Activated naive CD4-positive, alpha-beta T cell treated with anti-CD3 and anti-CD28 coated beads, Interleukin-2, amount 50 U/mL, for 72 hours (primary cell): ENCODE measurements at places on chromosomes 5 and 9. TPM values are rescaled to one million over a fixed set of nuclear protein-coding genes. Genes with fewer than 3 reads are reported as not detected.

DNA sequence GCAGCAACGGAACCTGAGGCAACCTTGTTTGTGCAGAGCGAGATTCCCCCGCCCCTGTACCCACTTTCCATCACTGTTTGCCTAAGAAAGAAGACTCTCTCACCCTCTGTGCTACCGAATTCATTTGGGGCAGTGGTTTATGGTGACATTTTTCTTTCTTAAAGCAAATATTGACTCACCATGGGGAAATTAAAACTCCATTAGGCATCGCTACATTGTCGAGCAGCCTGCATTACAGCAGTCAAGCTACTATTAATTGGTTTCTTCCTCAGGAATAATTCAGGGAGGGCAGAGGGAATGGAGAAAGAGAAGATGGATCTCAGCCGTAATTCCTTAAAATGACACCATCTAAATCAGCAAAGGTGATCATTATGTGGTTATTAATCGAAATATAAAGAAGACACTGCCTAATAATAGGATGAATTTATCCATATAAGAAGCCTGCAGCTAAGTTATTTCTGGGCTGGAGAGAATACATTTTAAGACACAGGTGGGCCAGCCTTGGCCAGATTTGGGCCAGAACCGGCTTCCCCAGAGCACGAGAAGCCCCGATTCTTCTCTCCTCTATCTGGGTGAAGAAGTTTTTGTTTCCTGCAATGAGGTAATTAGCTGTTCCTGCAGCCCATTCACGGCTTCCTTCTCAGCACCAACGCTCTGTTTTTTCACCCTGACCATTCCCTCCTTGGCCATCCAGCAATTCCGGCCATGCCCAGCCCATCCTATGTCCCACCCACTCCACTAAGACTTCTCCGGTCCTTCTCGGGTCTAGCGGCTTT, 16.8 kb downstream of the CFAP77 start:
- DNase-seq: no peak

- no peak for DNase-seq
These were observed 56.7 kb upstream of the NAA35 start for GRCh38 chr9:85884256-85884655.

DNA sequence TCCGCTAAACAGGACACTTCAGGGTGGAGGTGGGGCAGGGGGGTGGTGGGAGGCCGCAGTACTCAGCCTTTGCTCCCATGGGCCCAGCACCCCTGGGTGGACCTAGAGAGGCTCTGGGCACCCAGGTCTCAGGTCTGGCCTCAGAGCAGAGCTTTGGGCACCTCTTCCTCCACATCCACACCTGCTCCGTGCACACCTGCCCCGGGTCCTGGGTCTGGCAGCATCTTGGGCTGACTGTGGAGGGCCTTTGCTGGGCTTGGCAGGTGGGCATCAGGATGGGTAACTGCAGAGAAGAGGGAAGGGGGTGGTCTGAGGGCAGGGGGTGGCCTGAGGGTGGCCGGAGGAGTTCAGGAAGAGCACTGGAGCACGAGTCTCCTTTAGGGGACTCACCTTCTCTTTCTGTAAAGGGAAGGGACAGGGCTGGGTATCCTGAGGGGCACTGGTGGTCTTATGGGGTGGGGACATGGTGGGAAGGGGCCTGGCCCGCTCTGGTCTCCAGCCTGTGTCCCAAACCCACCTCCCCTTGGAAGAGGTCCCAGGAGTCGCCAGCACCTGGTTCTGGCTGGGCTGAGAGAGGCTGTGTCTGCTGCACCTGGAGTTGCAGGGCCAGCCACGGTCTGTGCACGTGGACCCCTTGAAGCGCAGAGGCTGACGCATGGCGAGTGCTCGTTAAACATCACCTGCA, 106.7 kb upstream of the IER5L start:
- no peak for DNase-seq

GRCh38 chr9:109249615-109250014, 71.2 kb downstream of the EPB41L4B start:
- no peak for DNase-seq

GRCh38 chr5:141677415-141677814, 4.6 kb downstream of the ARAP3 start:
- DNase-seq: no peak

GRCh38 chr5:83118976-83119375, 41.6 kb downstream of the XRCC4 start:
- DNase-seq: no peak

- DNase-seq: no peak
These were observed 23.1 kb upstream of the QSOX2 start for GRCh38 chr9:136268735-136269134.

DNA sequence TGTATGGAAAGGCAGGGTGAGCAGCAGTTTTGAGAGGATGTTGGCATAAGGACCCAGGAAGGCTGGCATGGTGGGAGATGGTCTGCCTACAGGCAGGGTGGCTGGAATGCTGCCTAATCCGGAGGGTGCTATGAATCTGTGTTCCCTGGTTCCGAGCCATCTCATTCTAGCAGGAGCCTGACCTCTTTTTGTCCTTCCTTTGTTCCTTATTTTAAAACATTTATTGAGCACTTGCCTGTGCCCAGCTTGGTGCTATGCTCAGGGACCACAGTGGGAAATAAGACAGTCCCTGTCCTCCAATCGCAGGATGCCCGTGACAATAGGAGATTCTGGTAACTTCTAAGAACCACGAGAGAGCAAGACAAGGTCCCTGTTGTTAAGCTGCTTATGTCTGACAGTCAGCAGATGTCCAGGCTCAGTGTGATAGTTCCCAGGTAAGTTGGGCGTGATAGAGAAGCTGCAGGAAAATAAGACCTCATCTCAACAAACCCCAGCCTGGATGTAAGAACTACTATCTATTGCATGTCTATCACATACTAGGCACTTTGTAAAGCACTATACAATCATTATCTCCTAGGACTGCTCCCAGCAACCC, 9.1 kb upstream of the ZBTB34 start:
- DNase-seq: no peak

DNA sequence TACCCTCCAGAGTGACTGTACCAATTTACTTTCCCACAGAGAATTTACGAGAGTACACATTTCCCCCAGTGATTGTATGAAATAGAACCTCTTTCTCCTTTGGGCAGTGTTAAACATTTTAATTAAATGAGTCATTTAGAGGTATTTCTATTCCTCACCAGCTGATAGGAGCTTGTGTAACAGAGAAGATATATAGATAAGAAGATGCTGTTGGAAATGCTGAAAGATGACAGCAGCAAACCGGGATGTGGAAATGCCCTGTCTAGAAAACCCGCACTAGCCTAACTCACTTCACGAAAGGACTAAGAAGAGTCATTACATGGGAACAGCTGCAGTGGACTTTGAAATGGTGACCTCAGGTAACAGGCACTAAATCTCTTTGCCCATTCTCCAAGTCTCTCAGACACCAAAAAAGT, 68.3 kb downstream of the LPAR1 start:
- DNase-seq: no peak

- no peak for DNase-seq
These were observed 444.0 kb upstream of the PTGER4 start for GRCh38 chr5:40235471-40236400.

DNA sequence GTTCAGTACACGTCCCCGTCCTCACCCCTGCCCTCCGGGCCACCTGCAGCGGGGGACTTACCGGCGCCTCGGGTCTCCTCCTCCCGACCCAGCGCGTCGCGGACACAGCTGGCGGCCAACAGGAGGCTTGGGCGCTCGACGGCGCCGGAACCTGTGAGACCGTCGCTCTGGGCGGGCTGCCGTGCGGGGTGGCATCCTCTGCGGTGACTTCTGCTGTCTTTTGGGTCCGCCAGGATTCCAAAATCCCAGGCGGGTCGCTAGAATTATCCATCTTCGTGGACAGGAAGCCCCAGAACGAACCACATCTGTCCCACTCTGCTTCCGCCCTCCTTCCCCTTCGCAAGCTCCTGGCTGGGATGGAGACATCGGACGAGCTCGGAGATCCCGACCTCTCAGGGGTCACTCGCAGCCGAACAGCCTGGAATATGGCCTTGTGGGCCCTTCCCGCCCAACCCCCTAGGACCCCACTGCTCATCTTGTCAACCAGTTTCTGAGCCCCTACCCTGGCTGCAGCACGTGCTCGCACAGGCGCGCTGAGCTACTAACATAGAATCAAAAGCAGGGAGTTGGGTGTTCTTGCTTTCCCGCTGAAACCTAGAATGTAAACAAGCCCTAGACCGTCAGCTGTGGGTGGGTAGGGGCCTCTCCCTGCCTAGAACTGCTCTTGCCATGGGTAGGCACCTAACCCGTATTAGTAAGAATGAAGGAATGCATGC, 947 bp upstream of the MARCHF3 start:
- peak; percentile 32 for DNase-seq

GRCh38 chr5:167587772-167588437, 703.5 kb upstream of the WWC1 start:
- DNase-seq: no peak

- DNase-seq: no peak
These were observed 69.1 kb downstream of the ARSB start for GRCh38 chr5:78916044-78916443.

GRCh38 chr5:163134061-163134460, 303.3 kb upstream of the CCNG1 start:
- no peak for DNase-seq

GRCh38 chr5:79795764-79796398, 106.2 kb downstream of the CMYA5 start:
- DNase-seq: no peak

DNA sequence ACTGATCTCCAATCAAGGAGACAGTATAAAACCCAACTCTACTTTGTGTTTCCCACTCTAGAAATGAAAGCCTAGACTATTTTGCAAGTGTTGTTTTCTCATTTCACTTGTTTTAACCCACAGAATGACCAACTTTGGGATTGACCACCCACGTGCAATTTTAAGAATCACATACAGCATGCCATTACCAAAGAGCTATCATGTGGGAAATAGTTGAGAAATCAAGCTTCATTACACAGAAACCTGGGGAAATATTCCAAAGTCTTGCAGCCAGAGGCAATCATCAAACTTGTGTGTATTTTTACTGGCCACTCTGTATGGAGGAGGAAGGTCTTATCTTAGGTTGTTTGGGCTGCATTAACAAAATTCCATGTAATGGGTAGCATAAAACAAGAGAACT, 451.4 kb upstream of the DAB2 start:
- no peak for DNase-seq

DNA sequence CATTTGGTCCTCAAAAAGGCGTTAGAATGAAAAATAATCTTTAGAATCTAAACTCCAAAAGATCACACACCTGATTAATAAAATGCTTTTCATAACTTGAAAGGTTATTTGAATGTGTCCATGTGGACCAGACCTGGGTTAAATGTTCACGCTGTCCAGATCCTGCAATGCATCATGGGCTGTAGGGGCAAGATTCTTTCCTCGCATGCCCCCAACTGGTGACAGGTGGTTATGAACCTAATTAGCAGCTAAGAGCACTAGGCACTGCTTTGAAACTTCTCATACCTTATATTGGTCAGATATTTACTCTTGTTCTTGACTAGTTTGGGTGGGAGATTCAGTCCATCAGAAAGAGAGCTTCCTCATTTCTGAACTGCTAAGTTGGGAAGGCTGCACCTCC, 19.3 kb upstream of the PIP5K1B start:
- DNase-seq: peak; percentile 37

DNA sequence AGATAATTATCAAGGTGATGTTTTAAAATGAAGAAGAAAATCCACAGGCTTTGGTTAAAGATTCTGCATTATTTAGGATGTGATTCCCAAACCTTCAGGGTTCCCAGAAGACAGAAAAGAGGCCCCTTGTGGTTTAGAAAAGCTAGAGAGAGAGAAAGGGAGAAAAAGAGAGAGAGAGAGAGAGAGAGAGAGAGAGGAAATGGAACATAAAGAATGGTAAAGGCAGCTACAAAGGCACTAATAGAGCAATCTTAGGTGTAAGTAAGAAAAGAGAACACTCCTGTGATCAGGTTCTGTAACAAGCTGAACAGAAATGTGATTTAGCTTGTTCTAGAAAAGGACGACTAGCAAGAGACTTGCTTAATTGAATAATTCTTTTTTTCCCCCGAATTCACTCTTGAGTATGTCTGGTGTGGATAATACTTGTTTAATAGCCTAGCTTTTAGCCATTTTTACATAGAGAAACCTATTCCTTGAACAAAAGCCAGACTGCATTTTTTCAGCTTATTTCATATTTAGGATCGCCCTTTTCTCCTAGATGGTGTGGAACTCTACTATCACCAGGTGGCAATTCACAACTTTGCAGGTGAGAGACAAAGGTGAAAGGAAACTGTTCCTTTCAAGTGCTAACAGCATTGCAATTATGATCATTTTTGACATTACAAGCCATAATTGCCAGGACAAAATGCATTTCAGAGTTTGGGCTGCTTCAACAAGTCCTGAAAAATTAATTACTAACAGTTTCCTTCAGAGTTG, 57.6 kb upstream of the SH3GL2 start:
- no peak for DNase-seq

DNA sequence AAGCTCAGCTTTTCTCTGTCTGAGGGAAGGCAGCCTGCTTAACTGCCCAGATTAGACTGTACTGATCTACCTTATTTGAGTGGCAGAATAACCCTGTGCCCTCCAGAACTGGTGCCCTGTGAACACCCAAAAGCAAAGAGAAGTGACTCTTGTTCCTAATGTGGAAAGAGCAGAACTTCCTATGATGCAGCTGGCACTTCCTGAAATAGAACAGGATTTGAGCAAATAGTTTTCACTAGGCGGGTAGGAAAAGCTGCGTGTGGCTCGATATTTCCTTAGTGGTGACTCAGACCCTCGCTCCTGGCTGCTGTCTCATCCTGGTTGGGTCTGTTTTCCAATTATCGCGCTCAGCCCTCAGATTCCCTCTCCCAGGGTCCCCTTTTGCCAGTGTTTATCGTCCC, 89.9 kb downstream of the SH3TC2 start:
- DNase-seq: no peak

DNA sequence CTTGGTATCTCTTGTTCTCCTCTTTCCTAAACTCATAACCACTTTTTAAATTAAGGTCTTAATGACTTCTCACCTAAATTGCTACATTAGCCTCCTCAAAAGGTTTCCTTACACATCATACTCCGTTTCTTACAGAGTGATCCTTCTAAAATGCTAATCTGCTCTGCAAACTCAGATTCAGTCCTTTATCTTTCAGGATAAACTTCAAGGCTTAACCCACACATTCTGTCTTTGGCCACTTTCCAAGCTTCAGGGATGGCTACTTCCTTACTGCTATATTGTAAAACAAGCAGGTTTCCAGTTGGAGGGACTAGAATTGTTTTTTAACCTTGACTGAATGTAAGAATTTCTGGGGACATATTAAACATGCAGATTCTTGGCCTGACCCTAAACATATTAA, 105.5 kb upstream of the CHD1 start:
- no peak for DNase-seq

Gene GTF2H2C
- total RNA-seq: 79.5 TPM

Gene SGCD
- 0.14 TPM for total RNA-seq

Gene SH2D3C
- total RNA-seq: 39.5 TPM

Gene UBE2QL1
- total RNA-seq: not detected

Gene FBP2
- total RNA-seq: not detected

Gene SLC36A2
- total RNA-seq: not detected
